Activated CD8-positive, alpha-beta T cell treated with anti-CD3 and anti-CD28 coated beads for 36 hours (primary cell): ENCODE measurements at places on chromosomes 5 and 9. TPM values are rescaled to one million over a fixed set of nuclear protein-coding genes. Genes with fewer than 3 reads are reported as not detected.

DNA sequence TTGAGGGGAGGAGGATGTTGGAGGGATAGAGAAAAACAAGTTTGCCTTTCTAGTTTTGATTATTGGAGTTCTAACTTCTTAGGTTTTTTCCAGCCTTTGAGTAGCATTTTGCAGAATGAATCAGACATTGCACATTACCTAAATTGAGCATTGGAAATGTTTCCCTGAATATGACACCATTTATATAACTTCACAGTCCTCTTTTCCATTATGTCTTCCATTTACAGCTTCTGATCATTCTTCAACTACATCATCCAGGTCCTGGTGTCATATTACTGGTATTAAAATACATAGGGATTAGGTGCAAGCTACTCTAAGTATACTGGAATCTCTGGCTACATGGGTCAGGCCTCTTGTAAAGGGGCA, 286.1 kb downstream of the ARHGAP26 start:
- no peak for DNase-seq

Gene NRG2
- total RNA-seq: 0.11 TPM

GRCh38 chr9:132507670-132508469, 74.5 kb upstream of the BARHL1 start:
- DNase-seq: peak; percentile 84

- no peak for DNase-seq
These were observed 12.5 kb upstream of the LPAR1 start for GRCh38 chr9:111050819-111051218.
